Right atrium auricular region (tissue), 2 donors: ENCODE measurements at places on chromosomes 3 and 15.
A peak's percentile ranks its signal among the peaks of the same experiment; 100 is the strongest.

GRCh38 chr3:172678068-172678467 lies 32.8 kb downstream of the NCEH1 start:
- H3K36me3 ChIP-seq = no peaks in the 10 kb centered on the region
- no peak overlapping the region for H3K4me3 ChIP-seq
- no peak overlapping the region for H3K27ac ChIP-seq
- peaks cover 45% of the 10 kb centered on the region for H3K4me1 ChIP-seq
- no peaks in the 10 kb centered on the region for H3K27me3 ChIP-seq

DNA sequence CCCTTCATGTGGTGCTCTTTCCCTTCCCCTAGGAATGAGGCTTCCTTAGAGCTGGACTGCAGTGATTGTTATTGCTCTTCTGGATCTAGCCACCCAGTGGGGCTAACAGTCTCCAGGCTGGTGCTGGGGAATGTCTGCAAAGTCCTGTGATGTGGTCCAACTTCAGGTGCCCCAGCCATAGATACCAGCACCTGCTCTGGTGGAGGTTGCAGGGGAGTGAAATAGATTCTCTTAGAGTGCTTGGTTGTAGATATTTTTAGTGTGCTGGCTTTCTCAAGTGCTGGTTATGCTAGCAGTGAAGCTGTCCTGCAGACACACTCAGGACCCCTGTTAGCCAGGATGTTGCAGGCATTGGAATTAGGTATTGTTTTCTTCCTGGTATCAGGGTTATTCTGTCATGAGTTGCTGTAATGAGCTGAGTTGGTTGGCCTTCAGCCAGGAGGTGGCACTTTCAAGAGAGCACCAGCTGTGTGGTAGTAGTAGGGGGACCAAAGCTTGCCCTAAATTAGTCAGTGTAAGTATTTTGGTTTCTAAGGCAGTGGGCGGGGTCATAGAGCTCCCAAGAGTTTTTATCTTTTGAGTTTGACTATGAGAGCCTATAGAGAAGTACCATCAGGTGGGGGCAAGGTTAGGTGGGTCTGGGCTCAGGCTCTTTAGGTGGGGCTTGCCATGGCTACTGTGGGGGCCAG lies 317.5 kb upstream of the SGO1 start:
- no peak overlapping the region for H3K27ac ChIP-seq
- no peak overlapping the region for H3K4me3 ChIP-seq
- no peak for DNase-seq
- H3K36me3 ChIP-seq = no peaks in the 10 kb centered on the region
- H3K4me1 ChIP-seq = no peaks in the 10 kb centered on the region

DNA sequence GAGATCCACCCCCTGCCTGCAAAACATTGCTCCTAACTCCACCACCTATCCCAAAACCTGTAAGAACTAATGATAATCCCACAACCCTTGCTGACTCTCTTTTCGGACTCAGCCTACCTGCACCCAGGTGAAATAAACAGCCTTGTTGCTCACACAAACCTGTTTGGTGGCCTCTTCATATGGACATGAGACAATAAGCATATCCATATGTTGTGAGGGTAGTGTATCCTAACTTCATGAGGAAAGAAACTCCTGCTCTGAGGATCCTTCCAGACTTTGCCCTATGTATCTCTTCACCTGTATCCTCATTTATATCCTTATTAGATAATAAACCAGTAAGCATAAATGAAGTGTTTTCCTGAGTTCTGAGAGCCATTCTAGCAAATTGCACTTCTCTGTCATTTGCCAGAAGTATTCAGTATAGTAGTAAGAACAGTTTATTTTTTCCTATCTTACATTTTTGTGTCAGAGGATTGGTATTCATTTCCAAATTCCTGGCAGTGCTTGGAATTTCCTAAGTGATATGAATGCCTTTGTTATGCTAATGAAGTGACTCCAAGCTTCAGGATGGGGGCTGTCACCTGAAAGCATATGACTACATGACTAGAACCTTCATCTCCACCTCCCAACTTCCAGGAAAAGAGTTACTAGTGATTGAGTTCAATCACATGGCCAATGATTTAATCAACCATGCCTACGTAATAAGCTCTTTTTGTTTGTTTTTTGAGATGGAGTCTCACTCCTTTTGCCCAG lies 30.2 kb downstream of the TTBK2 start:
- no peak overlapping the region for H3K4me3 ChIP-seq
- H3K4me1 ChIP-seq = peaks cover 13% of the 10 kb centered on the region
- H3K27ac ChIP-seq = no peak overlapping the region
- H3K27me3 ChIP-seq = no peaks in the 10 kb centered on the region

- DNase-seq = no peak
- H3K27me3 ChIP-seq = no peaks in the 10 kb centered on the region
- no peaks in the 10 kb centered on the region for H3K36me3 ChIP-seq
- H3K4me1 ChIP-seq = peaks cover 23% of the 10 kb centered on the region
- no peak overlapping the region for H3K27ac ChIP-seq
Observed at GRCh38 chr3:143301031-143301901, 181.7 kb downstream of the CHST2 start.

DNA sequence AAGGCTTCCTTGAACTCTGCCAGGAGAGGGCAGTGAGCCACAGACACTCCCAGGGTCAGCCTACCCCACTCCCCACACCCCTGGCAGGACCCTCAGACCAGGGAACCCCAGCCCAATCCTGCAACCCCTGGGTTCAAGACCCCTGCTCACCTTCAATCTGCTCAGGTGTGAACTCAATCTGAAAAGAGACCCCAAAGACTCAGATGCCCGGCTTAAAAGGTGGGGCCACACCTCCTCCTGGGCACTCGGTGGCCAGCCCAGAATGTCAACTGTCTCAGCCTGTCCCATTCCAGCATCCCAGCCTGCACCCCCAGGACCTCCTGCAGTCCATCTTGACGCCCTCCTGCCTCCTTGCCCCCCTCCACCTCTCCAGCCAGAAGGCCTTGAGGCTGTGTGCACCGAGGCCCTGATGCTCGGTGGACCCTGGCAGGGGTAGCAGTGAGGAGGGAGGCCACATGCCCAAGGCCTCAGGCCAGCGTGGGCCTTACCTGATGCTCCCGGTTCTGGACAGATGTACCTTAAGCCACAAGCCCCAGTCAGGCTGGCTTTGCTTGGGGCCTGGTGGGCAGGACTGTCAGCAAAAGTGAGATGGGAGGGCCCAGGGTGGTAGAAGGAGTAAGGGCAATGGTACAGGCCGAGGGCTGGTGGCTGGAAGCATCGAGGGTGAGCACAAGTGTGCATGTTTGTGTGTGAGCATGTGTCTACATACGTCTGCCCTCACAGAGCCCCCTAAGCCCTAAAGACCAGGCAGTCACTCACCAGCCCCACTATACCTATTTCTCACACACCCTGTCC lies 2.2 kb downstream of the MYL3 start:
- DNase-seq = no peak
- no peaks in the 10 kb centered on the region for H3K27me3 ChIP-seq
- no peaks in the 10 kb centered on the region for H3K4me1 ChIP-seq
- no peak overlapping the region for H3K27ac ChIP-seq
- H3K4me3 ChIP-seq = no peak overlapping the region
- H3K36me3 ChIP-seq = no peaks in the 10 kb centered on the region

- peak within 1 kb of the TSS; percentile 59 for H3K4me3 ChIP-seq
- no peaks in the 10 kb centered on the region for H3K36me3 ChIP-seq
- peak; percentile 74 for DNase-seq
- H3K27ac ChIP-seq = peak within 1 kb of the TSS; percentile 93
Observed at GRCh38 chr15:84816694-84817465, at the start of gene ALPK3. TSS of gene ALPK3 (plus strand) at chr15:84817356. CDS start at chr15:84817453, 97 bp downstream.

DNA sequence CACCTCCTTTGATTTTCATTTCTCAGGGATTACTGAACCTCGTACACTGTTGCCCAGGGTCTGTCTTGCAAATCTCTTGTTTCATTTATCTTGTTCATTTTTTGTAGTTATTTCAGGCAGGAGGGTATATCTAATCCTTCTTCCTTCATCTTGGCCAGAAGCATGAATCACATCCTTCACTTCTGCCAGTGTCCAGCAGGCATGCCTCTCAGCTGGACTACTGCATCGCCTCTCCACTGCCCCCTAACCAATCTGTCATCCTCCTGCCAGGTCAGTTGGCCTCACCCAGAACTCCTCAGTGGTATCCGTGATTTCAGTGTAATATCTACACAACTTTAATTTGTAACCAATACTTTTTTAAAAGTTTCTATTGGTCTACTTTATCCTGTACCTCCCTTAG lies 297.9 kb downstream of the GABRG3 start:
- no peak for DNase-seq
- H3K36me3 ChIP-seq = no peaks in the 10 kb centered on the region
- H3K4me3 ChIP-seq = no peak overlapping the region
- no peaks in the 10 kb centered on the region for H3K4me1 ChIP-seq
- no peak overlapping the region for H3K27ac ChIP-seq
- H3K27me3 ChIP-seq = no peaks in the 10 kb centered on the region

GRCh38 chr3:62600033-62600432 lies 226.7 kb upstream of the FEZF2 start:
- no peak for DNase-seq
- H3K27me3 ChIP-seq = no peaks in the 10 kb centered on the region
- no peaks in the 10 kb centered on the region for H3K4me1 ChIP-seq
- no peak overlapping the region for H3K27ac ChIP-seq

DNA sequence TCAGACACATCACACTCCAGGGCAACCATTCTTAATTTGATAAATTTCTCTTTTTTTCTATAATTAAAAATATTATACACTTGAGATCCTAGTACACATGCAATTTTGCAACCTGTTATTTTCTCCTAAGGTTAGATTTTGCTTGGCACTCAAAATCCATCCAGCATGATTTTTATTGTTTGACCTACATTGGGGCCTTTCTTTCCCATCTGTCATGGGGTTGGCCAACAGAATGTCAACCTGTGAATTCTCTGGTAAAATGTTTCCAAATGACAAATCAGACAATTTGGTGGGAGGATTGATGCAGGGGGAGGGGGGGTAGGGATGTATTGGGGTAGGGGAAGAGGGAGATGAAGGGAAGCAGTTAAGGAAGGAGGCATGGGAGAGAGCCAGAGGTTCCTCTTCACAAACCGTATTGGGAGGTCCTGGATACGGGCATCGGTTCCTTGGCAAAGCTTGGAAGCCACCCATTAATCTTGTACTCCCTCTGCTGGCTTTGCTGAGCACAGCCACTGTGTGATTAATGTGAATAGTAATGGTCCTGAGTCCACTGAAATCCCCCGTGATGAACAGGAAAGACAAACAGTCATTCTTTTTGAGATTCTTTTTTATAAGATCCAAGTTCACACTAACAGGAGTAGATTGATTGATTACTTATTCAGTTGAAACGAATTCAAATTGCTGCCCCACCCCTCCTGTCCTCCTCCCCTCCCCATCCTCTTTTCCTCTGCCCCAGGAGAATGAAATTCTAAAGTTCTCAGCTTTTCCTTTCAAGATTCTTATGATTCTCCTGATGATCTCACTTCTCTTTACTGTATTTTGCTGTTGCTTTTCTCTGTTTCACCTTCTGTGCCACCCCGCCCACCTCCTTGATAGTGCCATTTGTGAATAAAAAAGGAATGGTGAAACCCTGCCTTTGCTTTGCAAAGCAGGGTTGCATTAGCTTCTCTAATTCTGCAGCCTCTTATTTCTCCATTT lies 82.2 kb upstream of the SLC25A26 start:
- no peak for DNase-seq
- no peaks in the 10 kb centered on the region for H3K27me3 ChIP-seq
- H3K4me1 ChIP-seq = no peaks in the 10 kb centered on the region

- H3K4me3 ChIP-seq = no peak overlapping the region
- H3K27ac ChIP-seq = no peak overlapping the region
- no peak for DNase-seq
- no peaks in the 10 kb centered on the region for H3K27me3 ChIP-seq
- H3K4me1 ChIP-seq = no peaks in the 10 kb centered on the region
Observed at GRCh38 chr3:21466476-21466875, 284.5 kb downstream of the ZNF385D start.

GRCh38 chr15:76999996-77000395 lies 5.1 kb downstream of the PSTPIP1 start:
- no peaks in the 10 kb centered on the region for H3K4me1 ChIP-seq
- H3K27me3 ChIP-seq = no peaks in the 10 kb centered on the region
- no peak overlapping the region for H3K4me3 ChIP-seq
- DNase-seq = no peak
- H3K36me3 ChIP-seq = no peaks in the 10 kb centered on the region
- no peak overlapping the region for H3K27ac ChIP-seq

DNA sequence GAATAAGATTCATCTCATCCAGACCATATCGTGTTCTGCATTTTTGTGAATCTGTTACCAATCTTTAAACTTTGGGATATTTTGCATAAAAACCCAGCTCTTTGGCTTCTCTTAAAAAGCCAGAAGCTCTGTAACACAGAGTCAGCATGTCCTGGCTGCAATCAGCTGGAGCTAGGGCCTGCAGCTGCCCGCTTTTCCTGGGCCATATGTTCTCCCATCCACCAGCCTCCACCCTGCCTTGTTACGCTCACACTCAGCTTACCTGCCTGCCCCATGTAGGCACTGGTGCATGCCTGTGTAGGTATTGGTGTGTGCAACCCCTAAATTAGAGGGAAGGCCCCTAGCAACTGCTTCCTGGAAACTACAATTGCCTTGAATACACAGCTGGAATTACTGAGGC lies 48.2 kb downstream of the CRYGS start:
- no peak for DNase-seq
- H3K4me1 ChIP-seq = no peaks in the 10 kb centered on the region
- H3K36me3 ChIP-seq = no peaks in the 10 kb centered on the region
- H3K27me3 ChIP-seq = no peaks in the 10 kb centered on the region

DNA sequence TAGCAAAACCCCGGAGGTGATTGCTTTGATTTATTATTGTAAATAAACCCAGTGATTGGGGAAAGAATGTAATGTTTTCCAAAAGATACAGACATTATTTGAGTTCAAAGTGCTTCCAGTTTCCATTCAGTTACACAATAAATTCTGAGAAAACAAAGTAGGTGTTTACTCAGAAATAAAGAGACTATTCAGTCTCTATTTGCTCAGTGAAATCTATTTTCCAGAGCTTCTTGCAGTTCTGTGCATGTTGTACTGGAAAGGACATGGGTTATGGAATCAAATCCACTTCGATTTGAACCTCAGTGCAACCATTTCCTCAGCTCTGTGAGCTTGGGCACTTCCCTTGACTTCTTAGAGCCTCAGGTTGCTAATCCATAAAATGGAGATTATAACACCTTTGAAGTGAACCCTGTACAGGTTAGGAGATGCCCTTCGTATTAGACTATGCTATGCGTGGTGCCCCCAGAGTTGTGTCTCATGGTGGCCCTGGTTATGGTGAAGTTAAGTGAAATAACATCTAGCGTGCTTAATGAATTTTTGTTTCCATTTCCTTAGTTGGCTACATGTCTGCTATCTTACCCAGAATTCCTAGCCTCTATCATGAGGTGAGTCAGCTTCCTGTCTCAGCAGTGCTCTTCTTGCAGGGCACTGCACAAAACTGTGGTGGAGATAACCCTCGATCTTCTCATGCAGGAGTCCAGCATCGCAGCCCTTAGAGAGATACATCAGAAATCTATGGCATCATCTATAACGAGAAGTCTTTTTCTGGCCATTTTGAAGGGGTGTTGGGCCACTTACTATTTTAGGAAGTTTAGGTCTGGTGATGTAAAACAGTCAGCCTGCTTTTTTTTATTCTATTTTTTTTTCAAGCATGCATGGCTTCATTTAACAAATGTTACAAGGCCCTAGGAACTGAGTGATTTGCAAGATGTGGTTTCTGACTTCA lies 97.7 kb downstream of the RPL39L start:
- H3K4me1 ChIP-seq = no peaks in the 10 kb centered on the region
- H3K27me3 ChIP-seq = no peaks in the 10 kb centered on the region
- H3K4me3 ChIP-seq = no peak overlapping the region
- H3K36me3 ChIP-seq = peaks cover 13% of the 10 kb centered on the region
- no peak overlapping the region for H3K27ac ChIP-seq

GRCh38 chr15:35290301-35290721 lies 205.2 kb upstream of the NANOGP8 start:
- no peaks in the 10 kb centered on the region for H3K27me3 ChIP-seq
- H3K4me1 ChIP-seq = no peaks in the 10 kb centered on the region
- no peak overlapping the region for H3K27ac ChIP-seq
- no peak for DNase-seq
- H3K36me3 ChIP-seq = no peaks in the 10 kb centered on the region
- H3K4me3 ChIP-seq = no peak overlapping the region
